Substantia nigra (tissue), 51 donors: ENCODE measurements at places on chromosomes 11 and 22.
A peak's percentile ranks its signal among the peaks of the same experiment; 100 is the strongest.

DNA sequence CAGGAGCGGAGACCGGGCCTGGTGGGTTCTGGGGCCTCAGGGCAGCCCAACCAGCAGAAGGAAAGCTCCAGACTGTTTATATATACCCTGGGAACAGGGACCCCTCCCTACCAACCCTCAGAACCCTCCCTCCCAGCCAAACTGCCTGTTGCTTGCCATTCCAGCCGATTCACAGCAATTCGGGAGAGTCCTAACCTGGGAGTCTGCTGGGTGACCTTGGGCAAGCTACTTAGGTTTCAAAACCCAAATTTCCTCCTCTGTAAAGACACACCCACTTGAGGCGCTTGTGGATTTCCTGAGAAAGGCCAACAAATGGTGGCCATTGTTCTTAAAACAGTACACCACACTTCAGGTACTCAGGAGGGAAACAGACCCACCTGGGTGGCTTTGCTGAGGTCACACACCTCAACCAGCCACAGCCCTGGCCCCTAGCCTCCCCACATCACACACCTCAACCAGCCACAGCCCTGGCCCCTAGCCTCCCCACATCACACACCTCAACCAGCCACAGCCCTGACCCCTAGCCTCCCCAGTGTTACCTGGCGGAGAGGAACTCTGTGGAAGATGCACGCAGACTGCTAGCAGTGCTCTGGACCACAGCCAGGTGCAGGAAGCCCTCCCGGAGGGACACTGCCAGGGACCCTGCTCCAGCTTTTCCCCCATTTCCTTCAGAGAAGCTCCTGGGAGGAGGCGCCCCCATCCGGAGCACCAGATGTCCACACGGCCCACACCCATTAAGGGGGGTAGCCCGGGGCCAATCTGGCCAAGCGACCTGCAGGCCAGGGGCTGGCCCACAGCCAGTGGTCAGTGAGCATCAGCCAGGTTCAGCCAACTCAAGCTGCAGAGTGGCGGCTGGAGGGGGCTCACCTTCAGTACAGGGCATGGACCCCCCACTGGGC lies 6.2 kb downstream of the SHISA8 start:
- DNase-seq: no peak

DNA sequence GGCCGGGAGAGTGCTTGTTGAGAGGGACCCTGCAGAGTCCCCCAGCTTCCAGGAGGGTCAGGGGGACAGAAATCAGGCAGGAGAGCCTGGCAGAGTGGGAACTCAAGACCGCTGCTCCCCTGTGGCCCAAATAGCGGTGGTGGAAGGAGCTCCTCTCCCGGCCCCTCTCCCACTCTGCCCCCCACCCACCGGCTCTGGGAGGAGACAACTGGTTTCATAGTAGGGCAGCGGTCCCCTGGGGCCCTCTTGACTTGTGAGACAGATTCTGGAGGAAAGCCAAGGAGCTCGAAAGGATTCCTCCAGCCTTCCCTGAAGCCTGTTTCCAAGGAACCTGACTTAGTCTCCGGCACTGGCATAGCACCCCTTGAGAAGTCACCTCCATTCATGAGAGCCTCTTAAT lies 10.1 kb downstream of the PKNOX2 start:
- DNase-seq: no peak

GRCh38 chr22:24973872-24974271 lies 21.4 kb downstream of the KIAA1671 start:
- DNase-seq: no peak

DNA sequence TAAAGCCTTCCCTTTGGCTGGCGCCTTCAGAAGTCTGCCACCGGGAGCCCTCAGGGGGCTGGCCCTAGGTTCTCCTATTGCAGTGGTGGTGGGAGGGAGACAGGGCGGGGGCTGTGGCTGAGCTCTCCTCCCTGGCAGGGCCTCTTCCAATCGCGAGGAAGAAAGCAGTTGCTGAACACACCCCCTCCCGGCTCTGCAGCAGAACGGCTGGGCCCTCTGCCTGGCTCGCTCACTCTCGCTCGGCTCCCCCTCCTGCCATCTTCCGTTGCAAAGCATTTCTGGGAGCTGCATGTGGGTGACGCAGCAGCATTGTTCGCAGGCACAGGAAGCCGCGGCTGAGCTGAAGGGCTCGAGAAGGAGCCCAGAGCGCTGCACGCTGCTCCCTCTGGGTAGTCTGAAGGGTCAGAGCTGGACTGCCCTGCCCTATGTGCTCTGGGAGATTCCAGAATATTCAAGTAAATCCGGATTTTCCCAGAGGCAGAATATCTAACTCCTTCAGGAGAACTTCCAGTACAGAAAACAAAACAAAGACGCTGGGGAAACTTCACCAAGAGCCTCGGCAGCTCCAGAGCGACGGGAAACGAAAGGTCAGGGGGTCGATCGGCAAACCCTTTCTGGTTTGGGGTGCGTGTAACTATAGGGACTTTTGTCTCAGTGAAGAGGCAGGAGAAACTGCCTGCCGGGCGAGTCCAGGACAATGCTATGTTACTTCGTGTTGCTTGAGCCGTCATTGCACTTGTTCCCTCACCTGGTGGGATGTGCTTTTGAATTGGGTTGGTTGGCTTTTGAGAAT lies 26.3 kb upstream of the GRK2 start:
- DNase-seq: peak; percentile 98

DNA sequence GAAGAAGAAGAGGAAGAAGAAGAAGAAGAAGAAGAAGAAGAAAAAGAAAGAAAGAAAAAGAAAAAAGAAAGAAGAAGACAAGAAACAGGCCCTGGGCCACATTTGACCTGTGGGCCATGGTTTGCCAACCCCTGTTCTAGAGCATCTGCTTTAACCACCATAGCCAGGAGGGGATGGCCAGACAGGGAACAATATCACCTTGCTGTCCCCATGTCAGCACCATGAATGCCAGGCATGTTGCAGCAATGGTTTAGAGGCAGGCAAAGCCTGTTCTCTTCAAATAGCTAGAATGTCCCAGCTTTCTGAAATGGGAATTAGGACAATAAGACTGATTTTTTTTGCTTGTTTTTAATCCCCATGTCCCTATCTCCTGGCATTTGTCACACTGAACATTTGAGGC lies 338.6 kb upstream of the PLET1 start:
- no peak for DNase-seq

GRCh38 chr22:49487950-49488349 lies 339.7 kb downstream of the BRD1 start:
- no peak for DNase-seq

GRCh38 chr11:21144531-21144930 lies 475.1 kb downstream of the NELL1 start:
- DNase-seq: no peak

DNA sequence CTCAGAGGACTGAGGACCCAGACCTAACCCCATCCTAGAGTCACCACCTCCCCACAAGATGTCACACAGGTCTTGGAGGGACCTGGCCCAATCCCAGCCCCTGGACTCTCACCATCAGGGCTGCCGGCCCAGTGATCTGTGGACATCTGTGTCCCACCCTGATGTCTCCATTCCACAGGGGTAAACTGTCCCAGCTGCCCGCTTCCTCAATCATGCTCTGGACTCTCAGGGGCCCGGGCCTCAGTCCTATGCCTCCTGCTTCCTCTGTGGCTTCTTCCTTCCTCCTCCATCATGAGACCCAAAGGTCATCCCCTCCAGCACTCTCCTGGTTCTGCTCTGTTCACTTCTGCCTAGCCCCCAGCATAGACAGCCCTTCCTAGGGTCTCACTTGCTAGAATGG lies 32.2 kb downstream of the ARAP1 start:
- peak; percentile 18 for DNase-seq

DNA sequence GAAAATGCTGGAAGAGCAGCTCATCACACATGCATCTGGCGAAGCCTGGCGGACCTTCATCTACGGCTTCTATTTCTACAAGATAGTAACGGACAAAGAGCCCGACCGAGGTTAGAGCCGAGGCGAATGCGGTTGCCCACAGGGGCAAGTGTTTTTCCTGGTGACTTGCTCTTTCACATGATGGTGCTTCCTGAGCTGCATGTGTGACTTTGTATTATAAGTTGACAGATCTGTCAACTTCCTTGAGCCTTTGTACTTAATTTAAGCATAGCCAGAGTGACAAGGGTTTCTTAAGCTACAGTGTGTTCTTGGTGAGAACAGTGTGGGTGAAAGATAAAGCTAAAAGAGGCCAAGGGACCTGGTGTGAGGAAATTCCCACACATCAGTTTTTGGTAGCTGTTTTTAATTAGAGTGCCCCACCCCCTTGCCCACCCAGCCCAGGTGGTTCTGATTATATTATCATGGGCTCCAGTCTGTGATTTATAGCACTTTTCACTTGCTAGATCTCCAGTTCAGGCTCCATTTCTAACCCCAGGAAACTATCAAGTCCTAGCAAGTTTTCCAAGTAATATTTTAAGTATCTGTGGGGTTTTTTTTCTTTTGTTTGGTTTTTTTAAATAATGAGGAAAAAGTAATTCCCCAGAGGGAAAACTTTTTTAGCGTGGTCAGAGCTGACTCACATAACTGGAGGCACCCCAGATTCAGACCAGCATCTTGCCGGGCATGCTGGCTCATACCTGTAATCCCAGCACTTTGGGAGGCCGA lies 68.0 kb upstream of the YWHAH start:
- DNase-seq: no peak

- DNase-seq: no peak
These were observed 4.5 kb downstream of the OR5B21 start for GRCh38 chr11:58503361-58503856.

DNA sequence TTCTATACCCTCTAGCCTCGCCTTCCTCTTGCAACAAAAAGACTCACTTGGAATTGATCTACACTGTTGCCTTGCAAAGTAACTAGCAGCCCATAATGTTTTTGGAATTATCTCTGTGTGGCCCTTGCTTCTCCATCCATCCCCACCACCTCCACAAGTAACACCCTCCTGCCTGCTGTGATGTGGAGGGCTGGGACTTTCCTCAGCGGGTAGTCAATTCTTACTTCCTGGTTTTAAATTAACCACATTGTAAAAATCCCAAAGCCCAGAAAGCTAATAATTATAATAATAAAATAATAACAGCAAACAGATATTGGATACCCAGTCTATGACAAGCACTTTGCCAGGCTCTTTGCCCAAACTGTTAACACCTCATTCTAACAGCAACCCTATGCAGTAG lies 40.8 kb upstream of the GALNT18 start:
- no peak for DNase-seq

DNA sequence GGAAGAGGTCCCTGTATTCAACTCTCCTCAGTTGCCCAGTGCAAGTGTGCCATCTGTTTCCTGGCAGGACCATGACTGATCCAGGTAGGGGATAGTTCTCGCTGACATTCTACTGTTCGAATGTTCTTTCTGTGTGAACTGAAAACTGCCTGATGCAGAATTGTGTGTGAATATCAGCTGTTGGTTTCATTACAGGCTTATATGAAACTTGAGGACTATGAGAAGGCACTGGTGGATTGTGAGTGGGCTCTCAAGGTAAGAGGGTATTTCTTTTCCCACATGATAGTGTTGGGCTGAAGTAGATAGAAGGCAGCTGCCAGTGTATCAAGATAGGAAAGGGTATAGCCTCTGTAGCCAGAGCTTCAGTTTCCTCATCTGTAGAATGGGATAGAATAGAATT lies 15.3 kb downstream of the TTC12 start:
- no peak for DNase-seq

- DNase-seq: no peak
These were observed 693.7 kb upstream of the CCDC179 start for GRCh38 chr11:23554002-23554401.

- no peak for DNase-seq
These were observed 61.2 kb downstream of the GUCY1A2 start for GRCh38 chr11:106957030-106957482.

- DNase-seq: no peak
These were observed 31.3 kb downstream of the CTNND1 start for GRCh38 chr11:57792870-57793269.

GRCh38 chr11:76236092-76236999 lies 30.0 kb upstream of the WNT11 start:
- peak; percentile 68 for DNase-seq

DNA sequence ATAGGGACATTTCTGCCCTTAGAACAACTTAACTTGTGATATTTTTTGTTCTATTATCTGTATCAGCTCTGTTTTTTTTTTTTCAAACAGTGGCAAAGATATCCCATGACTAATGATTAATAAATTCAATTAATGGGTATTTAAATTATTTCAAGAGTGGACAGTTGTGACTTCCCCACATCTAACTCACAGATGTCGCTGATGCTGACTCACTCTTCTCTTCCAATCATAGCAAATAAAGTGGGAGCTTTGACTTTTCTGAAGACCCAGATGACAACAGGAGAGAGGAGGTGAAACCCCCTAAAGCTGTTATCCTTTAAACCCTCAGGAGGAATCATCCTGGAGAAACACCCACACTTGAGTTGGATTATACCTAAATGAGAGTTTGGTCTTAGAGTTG lies 27.1 kb downstream of the GGTLC2 start:
- no peak for DNase-seq

DNA sequence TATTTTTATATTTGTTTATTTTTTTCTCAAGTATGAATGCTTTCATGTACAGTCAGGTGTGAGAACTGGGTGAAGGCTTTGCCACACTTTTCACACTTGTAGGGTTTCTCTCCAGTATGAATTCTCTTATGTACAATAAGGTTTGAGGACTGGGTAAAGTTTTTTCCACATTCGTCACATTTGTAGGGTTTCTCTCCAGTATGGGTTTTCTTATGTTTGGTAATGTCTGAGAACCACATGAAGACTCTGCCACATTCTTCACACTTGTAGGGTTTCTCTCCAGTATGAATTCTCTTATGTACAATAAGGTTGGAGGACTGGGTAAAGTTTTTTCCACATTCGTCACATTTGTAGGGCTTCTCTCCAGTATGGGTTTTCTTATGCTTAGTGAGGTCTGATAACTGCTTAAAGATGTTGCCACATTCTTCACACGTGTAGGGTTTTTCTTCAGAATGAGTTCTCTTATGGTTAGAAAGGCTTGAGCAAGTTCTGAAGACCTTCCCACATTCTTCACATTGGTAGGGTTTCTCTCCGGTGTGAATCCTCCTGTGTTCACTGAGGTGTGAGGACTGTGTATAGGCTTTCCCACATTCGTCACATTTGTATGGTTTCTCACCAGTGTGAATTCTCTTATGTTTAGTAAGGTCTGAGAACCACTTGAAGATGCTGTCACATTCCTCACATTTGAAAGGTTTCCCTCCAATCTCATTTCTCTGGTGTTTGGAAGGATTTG lies 19.7 kb downstream of the ZNF195 start:
- DNase-seq: no peak

DNA sequence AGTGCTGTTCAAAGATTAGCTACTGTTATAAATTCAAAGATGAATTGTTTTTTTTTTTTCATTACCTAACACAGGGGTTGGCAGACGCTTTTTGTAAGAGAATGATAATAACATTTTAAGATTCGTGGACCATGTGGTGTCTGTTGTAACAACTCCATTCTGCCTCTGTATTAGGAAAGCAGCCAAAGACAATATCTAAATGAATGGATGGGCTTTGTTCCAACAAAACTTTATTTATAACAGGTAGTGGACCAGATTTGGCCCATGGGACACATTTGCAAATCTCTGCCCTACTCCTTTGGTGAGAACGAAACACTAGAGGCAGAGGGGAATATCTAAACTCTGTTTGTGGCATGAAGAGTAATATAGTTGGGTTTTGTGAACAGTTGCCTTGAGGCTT lies 83.6 kb upstream of the BLID start:
- DNase-seq: no peak

- no peak for DNase-seq
These were observed 29.0 kb downstream of the PI4KA start for GRCh38 chr22:20829491-20830134.

GRCh38 chr11:70352100-70352499 lies 46.2 kb upstream of the CTTN start:
- DNase-seq: no peak
